ENCODE measurements at places on chromosomes 4 and X.

GRCh38 chrX:119502727-119503483, 34.7 kb downstream of the SLC25A5 start:
- DNase-seq = no peak

GRCh38 chr4:56619160-56619559, 61.9 kb downstream of the HOPX start:
- DNase-seq = no peak

GRCh38 chrX:13094828-13095341, 50.5 kb upstream of the FAM9C start:
- peak; percentile 24 for DNase-seq

DNA sequence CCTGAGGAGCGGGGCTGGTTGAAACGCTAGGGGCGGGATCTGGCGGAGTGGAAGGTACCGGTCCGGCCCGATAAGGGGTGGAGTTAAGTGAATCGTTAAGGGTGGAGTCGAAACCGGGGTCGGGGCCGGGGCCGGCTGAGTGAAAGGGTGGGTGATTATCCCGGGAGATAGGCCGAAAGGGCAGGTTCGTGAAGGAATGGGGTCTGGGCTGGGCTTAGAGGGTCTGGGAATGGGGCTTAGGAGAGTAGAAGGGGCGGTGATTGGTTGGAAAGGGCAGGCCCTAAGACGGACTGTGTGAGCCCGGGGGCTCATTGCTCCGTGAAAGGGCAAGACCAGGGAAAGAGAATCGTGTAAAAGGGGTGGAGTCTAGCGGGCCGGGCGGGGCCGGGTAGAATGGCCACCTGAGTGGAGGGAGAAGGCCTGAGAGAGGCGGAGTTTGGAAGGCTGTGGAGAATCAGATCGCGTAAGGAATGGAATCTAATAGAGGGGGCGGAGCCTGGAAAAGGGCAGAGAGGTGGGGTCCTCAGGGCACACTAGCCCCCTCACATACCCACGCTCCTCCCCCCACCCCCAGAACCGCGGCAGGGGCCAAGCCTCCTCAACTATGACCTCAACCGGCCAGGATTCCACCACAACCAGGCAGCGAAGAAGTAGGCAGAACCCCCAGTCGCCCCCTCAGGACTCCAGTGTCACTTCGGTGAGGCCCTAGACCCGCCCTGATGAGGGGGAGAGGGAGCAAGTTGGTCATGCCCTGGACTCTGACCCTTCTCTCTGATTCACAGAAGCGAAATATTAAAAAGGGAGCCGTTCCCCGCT, 430 bp downstream of the HDAC6 start:
- DNase-seq = peak; percentile 87

GRCh38 chr4:151117371-151117962, 18.0 kb downstream of the RPS3A start:
- DNase-seq = peak; percentile 84

GRCh38 chr4:178671766-178672165, 1229.5 kb upstream of the AGA start:
- no peak for DNase-seq

- no peak for DNase-seq
These were observed 6.8 kb upstream of the RRAGB start for GRCh38 chrX:55710701-55711100.

DNA sequence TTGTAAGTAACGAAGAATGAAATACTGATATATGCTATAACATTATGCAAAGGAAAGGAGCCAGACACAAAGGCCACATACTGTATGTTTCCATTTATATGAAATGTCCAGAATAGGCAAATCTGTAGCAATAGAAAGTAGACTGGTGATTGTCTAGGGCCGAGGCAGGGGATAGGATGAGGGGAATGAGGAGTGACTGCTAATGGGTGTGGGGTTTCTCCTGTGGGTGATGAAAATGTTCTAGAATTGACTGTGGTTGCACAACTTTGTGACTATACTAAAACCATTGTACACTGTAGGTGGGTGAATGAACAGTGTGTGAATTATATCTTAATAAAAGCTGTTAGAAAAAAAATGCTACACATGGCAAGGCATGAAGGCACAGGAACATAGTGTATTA, 19.9 kb upstream of the SUPT20HL1 start:
- DNase-seq = no peak

GRCh38 chr4:47442980-47443379, 20.5 kb downstream of the COMMD8 start:
- no peak for DNase-seq

GRCh38 chrX:134364711-134365110, 95.3 kb upstream of the HPRT1 start:
- DNase-seq = no peak

GRCh38 chr4:2756691-2757350, 685 bp upstream of the TNIP2 start:
- no peak for DNase-seq

GRCh38 chr4:120088507-120088906, 21.9 kb upstream of the MAD2L1 start:
- no peak for DNase-seq

DNA sequence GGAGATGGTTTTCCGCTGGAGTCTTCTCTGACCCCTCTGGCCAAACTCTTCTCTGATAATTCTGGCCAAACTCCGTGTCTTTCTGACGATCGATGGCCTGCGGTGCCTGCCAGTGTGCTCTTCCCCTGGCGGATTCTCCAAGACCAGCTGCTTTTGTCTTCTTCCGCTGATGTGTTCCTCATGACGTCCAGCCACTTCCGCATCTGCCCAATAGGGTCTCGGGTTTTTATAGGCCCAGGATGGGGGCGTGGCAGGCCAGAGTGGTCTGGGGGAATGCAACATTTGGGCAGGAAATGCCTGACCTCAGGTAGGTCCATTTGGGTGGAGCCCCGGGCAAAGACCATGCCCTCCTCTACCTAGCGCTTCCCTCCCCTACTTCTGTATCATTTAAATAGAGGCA, 1542.1 kb downstream of the STIM2 start:
- DNase-seq = peak; percentile 70

DNA sequence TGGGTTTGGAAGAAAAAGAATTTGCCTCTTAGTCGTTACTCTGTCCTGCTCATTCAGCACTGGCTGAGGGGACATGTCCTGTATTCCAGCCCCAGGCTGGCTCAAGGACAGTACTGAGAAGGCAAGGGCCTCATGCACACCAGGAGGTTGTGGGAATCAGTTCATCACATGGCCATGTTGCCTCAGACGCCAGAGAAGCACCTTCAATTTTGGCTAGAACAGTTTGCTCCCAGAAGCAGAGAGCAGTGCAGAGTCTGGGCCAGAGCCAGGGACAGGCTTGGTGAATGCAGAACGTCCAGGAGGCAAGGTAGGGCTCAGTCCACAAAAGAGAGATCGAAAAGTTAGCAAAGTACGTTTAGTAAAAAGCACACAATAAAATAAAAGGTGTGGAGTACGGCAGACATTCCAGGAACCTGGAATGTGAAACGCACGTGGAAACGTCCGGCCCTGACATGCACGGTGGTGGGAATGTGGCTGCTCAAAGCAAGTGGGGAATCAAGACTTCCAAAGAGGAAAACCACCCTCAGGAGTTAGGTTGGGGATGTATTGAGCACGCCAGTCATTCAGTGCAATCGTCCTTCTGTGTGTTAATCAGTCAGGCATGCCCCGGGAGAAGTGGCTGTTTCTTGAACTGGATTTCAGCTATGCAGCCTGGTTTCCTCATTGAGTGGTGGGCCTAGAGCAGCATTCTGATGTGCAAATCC, 1.2 kb upstream of the SLC2A9 start:
- DNase-seq = no peak

GRCh38 chrX:29617725-29618124, 597.6 kb upstream of the MAGEB2 start:
- no peak for DNase-seq

DNA sequence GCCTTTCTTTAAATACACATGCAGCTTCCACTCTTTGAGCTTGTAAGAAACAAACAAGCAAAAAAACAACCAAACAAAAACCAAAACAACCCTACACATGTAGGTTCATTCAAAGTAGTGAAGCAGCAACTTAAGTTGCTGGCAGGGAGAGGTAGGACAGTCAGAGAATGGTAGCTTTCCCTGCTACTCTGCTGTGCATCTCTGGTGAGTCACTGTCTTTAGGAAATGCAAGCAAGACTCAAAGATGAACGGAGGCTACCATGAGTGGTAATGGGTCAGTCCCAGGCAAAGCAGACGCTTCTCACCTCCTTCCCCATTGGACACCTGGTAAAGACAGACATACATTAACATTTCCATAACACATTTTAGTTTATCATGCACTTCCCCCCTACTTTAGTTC, 43.2 kb downstream of the PGRMC2 start:
- DNase-seq = no peak

GRCh38 chr4:24470666-24471485, 113.5 kb downstream of the DHX15 start:
- DNase-seq = peak; percentile 37

- DNase-seq = peak; percentile 81
These were observed 61.4 kb downstream of the HTRA3 start for GRCh38 chr4:8330821-8331574.

- DNase-seq = no peak
These were observed 213.3 kb downstream of the GLUD2 start for GRCh38 chrX:121260596-121261240.

- no peak for DNase-seq
These were observed 191.1 kb upstream of the ANXA3 start for GRCh38 chr4:78360466-78360865.

GRCh38 chr4:38869511-38869910, 1.9 kb downstream of the FAM114A1 start:
- DNase-seq = no peak

- no peak for DNase-seq
These were observed 3.2 kb downstream of the CCDC160 start for GRCh38 chrX:134240209-134240608.

DNA sequence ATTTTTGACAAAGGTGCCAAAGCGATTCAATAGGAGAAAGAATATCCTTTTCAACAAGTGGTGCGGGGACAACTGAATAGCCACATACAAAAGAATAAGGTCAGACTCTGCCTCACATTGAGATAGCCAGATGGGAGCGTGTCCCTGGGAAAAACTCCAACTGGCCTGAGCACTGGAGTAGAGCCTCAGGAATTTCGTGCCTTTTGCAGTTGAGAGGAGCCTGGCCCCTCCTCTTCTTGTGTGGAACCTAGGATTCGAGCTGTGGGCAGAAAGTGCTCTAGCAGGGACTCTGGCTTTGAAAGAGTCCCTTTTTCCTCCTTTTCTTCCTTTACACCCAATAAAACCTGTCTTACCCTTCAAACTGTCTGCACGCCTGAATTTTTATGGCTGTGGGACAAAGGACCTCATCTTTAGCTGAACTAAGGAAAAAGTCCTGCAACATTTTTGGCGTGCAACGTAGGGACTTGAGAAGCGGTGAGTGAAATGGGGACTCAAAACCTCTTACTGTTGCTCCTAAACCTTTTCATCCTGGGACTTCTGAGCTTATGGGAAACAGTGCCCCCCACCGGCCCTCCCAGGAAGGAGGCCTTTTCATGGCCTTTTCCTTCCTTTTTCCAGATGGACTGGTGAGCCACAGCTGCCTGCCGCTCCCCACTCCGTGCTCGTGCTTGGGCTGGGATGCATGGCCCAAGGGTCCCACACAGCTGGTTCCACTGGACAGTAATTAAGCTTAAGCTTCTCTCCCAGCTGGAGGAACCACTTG, 68.6 kb downstream of the BMP15 start:
- DNase-seq = peak; percentile 16

GRCh38 chr4:81634165-81634564, 162.5 kb upstream of the RASGEF1B start:
- no peak for DNase-seq

GRCh38 chr4:76270244-76271175, 19.0 kb downstream of the FAM47E start:
- DNase-seq = no peak

- DNase-seq = no peak
These were observed 10.1 kb downstream of the SNX12 start for GRCh38 chrX:71057848-71058530.

- DNase-seq = no peak
These were observed 53.9 kb upstream of the TENM3 start for GRCh38 chr4:182189103-182189878.

All from testis (tissue), 5 donors.